ENCODE measurements at places on chromosomes 3 and 15.

GRCh38 chr3:24017305-24017704 is 72.2 kb downstream of the NR1D2 start:
- DNase-seq: no peak

DNA sequence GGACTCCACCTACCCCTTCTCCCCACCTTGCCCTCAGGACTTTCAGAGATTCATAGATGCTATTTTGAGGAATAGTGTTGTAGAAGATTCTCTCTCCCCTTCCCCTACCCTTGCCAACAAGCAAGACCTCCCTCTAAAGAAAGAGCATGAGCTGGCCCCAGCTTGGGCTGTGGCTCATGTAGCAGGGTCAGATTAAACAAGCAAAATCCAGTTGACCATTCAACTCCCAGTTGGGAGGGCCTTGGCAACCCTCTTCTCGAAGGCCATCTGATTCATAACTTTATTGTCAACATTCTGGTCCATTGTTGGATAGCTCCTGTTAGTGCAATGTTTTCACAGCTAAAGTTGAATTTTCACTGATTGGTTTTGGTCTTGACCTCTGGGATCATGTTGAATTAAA is 41.1 kb downstream of the TNFAIP8L3 start:
- DNase-seq: no peak

- DNase-seq: no peak
These were observed 52.6 kb downstream of the IQCH start for GRCh38 chr15:67307156-67307555.

- DNase-seq: no peak
These were observed 41.3 kb upstream of the GRIP2 start for GRCh38 chr3:14581334-14582044.

DNA sequence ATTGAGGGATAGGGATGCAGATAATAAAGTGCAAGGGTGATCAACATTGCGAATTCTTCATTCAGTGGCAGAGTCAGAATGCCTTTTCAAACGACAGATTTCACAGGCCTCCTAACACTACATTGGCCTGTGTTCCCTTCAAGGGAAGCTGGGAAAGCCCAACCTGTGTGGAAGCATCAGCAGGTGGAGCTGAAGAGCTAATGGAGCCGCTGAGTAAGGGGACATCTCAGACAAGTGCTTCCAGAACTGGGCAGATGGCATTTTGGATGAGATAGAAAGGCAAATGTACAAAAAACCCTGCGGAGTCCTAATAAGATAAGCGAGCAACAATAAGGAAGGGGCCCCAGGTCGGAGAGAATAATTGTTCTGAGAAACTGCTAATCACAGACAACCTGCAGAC is 8.5 kb upstream of the SLC24A5 start:
- DNase-seq: no peak

GRCh38 chr15:71532994-71533393 is 277.4 kb upstream of the NR2E3 start:
- no peak for DNase-seq

GRCh38 chr3:128436214-128436613 is 30.5 kb downstream of the DNAJB8 start:
- DNase-seq: no peak

GRCh38 chr15:40088929-40089755 is 19.5 kb downstream of the BMF start:
- no peak for DNase-seq

DNA sequence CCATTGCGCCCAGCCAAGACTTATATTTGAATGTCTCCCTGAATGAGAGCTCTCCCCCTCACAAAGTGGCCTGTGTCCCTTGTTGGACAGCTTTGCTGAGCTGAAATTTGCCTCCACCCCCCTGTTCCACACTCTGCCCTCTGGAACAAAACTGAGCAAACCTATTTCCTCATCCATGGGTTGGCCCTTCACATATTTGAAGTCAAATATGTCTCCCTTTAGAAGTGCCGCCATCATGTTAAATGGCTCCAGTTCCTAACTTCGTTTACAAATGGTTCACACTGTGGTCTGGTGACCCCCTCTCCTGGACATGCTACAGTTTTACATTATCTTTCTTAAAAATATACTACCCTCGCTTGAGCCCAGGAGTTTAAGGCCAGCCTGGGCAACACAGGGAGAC is 4.6 kb downstream of the PLIN1 start:
- no peak for DNase-seq

- DNase-seq: no peak
These were observed 148.0 kb upstream of the TPM1 start for GRCh38 chr15:62894322-62895085.

DNA sequence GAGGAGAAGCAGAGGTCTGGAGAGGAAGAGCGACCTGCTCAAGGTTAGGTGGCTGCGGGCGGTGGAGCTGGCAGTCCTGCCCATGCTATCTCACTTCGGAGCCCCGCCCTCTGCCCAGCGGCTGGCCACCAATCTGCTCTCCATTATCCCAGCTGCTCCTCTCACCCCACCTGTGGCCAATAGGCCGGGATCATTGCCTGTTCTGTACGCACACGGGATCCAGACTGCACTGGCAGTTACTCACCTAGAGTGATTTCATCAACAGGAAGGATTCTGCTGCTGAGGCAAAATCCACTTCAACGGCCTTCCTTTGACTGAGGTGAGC is 100.6 kb downstream of the TLE3 start:
- DNase-seq: no peak

DNA sequence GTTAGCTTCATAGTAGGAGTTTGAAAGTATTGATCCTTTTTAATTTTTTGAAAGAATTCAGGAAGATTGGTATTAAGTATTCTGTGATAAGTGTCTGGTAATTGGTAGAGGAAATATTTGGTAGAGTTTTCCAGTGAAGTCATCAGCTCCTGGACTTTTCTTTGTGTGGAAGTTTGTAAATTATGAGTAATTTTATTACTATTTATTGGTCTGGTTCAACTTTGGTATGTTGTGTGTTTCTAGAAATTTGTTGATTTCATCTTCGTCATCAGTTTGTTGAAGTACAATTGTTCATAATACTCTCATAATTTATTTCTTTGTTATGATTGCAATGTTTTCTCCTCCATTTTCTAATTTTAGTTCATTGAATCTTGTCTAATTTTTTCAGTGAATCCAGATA is 832.0 kb downstream of the OTOL1 start:
- DNase-seq: no peak

DNA sequence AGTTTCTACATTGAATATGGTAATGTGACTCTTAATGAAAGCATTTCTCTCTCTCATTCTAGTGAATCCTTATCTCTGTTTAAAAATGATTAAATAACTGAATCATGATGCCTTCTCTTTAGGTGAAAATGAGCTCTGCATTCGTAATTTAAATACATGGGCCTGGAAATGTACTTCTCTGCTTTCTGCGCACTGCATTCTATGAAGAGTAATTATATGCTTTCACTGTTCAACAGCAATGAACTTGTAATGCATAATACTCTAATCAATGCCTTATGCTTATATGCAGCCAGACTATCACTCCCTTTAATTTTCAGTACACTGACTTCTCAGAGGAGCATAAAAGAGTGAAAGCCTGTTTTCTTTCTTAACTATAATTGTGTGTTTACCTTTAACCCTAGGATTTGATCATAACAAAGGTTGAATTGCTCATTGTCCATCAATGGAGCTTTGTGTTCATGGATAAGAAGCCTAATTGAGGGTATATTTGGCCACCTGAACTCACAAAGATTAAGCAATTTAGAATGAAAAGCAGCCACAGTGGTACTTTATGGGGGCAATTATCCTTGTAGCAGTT is 330.8 kb upstream of the PDZRN3 start:
- no peak for DNase-seq

GRCh38 chr15:57596978-57597377 is 5.3 kb downstream of the MYZAP start:
- DNase-seq: no peak

- no peak for DNase-seq
These were observed 94.5 kb downstream of the IL20RB start for GRCh38 chr3:137052298-137052697.

DNA sequence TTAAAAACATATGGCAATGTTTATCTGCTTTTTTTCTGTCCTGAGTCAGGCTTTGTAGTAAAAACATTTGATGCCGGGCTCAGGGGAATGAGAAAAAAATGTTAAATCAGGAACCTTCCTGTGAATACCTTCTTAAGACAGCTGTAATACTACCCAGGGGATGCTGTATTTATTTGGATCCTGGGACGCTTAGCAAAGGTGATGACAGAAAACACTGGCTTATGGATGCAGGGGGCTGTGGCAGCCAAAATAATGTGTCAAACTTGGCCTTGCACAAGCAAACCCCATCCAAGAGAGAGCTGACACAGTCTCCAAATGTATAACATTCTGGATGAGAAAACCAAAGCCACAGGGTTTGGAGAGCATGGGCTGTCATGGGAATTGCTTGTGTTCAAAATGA is 438.2 kb upstream of the PROK2 start:
- no peak for DNase-seq

GRCh38 chr15:67768313-67768977 is 56.9 kb upstream of the SKOR1 start:
- no peak for DNase-seq

DNA sequence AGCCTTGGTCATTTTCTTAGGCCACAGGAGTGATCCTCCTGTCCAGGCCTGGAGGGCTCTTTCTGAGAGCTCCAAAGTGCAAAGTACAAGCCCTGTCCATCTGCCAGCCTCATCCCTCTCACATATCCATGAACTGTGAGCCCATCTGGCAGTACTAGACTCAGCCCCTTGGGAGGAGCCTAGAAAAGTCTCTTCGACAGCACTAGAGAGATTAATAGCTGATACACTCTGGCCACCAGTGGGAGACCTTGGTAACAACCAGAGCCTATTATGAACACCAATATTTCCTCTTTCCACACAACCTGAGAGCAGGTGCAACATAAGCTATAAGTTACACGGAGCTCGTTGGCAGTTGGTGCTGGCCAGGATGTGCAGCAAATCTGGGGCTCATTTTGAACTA is 59.5 kb upstream of the DCLK3 start:
- no peak for DNase-seq

DNA sequence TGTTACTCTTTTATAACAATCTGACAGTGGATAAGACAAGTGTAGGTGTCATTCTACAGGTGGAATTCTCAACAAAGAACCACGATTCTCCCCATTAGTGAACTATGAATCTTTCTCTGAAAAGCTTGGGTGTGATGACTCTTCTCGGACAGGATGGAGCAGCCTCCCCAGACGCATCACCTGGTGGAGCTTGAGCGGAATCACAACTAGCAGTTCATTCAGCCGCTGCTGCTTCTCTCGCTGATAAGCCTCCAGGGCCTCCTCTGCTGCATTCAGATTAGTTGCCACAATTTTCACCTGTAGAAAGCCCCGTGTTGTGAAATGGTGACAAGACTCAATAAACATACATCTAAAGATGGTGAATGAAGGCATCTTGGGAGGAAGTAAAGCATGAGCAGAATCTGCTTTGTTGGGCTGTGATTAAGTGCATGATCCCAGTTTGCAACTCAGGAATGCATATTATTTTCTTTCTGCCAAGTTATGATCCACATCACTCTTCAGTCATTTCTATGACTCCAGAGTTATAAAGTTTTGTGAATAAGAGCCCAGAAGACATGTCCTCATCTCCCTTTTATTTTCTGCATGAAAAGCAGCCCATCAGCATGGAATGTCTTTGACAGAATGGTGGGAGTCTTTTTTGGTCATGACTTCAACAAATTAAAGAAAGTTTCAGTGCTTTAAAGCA is 93.6 kb downstream of the BOC start:
- no peak for DNase-seq

DNA sequence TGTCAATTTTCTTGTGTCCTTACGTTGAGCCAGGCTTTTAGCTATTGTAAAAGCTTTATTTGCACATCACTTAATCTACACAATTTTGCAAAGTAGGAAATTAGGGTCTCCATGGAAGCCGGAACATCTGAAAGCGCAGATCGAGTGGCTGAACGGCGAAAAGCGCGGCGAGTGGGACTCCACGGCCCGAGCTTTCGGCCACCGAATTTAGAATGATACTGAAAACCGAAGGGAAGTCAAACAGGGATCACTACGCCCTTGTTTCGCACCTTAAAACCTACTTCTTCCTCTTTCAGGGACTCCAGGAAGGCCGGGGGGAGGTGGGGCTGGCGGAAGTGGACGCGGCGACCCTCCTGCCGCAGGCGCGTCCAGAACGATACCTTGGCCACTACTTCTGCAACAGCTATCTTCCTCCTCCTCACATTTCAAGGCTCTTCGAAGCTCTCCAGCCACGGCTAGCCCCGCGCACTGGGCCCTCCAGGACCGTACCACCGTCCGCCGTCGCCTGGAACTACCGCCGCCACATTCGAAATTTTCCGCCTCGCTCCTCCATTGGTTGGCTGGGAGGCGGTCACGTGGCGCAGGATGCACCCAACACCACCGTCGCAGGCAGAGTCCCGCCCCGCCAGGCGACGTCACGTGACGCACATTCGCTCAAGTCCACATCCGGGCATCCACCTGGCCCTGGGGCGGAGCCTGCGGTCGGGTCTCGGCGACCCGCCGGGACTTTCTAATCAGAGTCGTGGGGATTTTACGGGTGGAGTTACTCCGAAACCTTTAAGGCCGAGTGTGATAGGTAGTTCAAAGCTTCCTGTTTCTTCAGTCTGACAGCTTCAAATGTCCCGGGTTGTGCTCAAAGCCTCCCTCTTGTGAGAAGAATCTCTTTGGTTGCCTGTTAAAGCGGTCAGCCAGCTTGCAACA is at the start of gene SGO1:
TSS of gene SGO1 (minus strand) at position 528 of the 921 bp plus-strand sequence. CDS start 2,179 bp downstream, outside the sequence.
- DNase-seq: peak; percentile 100

GRCh38 chr3:186821429-186822387 is 15.4 kb upstream of the RFC4 start:
- DNase-seq: peak; percentile 65

DNA sequence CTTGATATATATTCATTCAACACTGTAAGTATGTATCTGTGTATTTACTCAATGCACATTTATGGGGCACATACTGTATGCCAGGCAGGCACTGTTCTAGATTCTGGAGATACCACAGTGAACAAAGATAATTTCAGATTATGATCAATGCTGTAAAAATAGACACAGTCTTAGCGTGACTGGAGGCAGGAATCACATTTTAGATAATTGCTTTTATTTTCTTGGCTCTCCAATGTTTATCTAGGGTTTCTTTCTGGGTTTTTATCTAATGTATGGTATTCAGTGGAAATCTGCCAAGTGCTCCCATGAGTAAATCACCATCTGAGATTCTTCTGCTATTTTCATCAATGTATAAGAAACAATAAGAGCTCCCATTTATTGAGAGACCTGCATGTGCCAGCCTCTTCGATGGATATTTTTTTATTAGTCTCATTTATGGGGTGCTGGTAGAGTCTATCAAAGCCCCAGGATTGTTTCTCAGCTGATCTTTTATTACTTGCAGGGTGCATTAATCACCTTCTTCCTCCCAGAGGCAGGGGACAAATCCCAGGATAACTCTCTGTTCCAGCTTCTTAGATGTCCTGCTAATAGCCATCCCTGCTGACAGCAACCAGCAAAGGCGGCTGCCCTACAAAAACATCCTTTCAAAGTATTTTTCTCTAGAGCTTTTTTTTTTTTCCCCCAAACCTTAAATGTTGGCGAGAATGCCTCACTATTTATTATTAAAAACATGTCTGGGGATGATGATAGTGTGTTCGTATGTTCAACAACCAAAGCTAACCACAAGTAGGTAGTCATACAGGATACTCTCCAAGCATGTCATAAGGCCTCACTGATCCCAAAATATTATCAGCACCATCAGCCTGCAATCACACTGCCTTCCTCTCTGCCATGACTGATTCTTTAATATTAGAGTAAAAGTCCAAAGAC is 331.0 kb upstream of the RASGRP1 start:
- no peak for DNase-seq

- DNase-seq: no peak
These were observed 31.3 kb downstream of the ACP3 start for GRCh38 chr3:132348531-132348930.

GRCh38 chr3:183378008-183378407 is 50.4 kb downstream of the MCF2L2 start:
- no peak for DNase-seq

GRCh38 chr3:34185301-34185700 is 386.9 kb downstream of the PDCD6IP start:
- DNase-seq: no peak

Measured in CD4-positive, alpha-beta T cell treated with Interleukin-10 for 1 hour (primary cell).